ENCODE measurements at places on chromosomes 6 and 20. TPM values are rescaled to one million over a fixed set of nuclear protein-coding genes. Genes with fewer than 3 reads are reported as not detected.

The ZC2HC1B gene
- not detected for total RNA-seq

The STMND1 gene
- total RNA-seq: not detected

The TMEM14B gene
- 103 TPM for total RNA-seq

The OOEP gene
- not detected for total RNA-seq

The NELFCD gene
- 42.2 TPM for total RNA-seq

The HUS1B gene
- 0.40 TPM for total RNA-seq

The RRP36 gene
- total RNA-seq: 56.5 TPM

The RSPH9 gene
- 0.24 TPM for total RNA-seq

The MATN4 gene
- total RNA-seq: not detected

The EBF4 gene
- 3.7 TPM for total RNA-seq

The TAAR2 gene
- total RNA-seq: not detected

The LCA5 gene
- total RNA-seq: 7.5 TPM

The PKIB gene
- total RNA-seq: 2.6 TPM

The BPI gene
- total RNA-seq: 0.13 TPM

The GTSF1L gene
- total RNA-seq: not detected

The CALHM6 gene
- 2.0 TPM for total RNA-seq

The SLC2A4RG gene
- total RNA-seq: 58.7 TPM

The CDH22 gene
- total RNA-seq: not detected

The C20orf202 gene
- not detected for total RNA-seq

The RIPOR3 gene
- total RNA-seq: 13.7 TPM

The HINT3 gene
- total RNA-seq: 14.4 TPM

The FOXF2 gene
- 106 TPM for total RNA-seq

The GSTA3 gene
- total RNA-seq: not detected

The CCDC170 gene
- 0.24 TPM for total RNA-seq

The TNXB gene
- total RNA-seq: 34.1 TPM

The ANKRD66 gene
- not detected for total RNA-seq

The ESR1 gene
- 0.13 TPM for total RNA-seq

The CRISP2 gene
- not detected for total RNA-seq

The CDSN gene
- 0.13 TPM for total RNA-seq

Measured in epithelial cell of alveolus of lung (primary cell).